ENCODE measurements at places on chromosomes 11 and 22.
A peak's percentile ranks its signal among the peaks of the same experiment; 100 is the strongest.

DNA sequence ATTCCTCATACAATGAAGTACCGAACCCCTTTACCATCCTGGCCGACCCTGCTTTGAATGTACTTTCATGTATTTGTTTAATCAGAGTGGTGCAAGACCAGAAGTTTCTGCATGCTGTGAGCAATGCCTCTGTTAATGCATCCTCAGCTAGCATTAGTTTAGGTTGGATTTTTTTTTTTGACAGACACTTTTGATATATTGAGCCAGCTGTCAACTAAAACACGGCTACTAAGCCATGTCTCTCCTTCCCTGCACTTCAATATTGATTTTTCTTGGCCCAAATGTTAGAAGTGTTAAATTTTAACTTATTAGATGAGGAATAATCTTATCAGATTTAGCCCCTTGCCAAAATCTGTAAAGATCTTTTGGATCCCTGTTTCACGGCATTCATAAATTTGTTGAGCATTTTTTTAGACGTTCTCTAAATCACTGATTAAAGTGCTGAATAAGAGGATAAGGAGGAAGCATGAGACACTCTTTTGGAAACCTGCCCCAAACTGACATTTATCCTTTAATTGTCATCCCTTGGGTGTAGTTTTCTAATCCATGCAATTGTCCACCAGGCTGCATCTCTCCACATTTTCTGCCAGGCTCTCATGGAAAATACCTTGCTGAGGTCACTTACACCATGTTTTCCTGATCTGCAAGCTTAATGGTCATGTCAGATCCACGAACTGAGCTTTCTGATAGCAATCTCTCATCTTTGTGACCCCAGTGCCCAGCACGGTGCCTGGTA lies 130.7 kb downstream of the FEZ1 start:
- DNase-seq = no peak

DNA sequence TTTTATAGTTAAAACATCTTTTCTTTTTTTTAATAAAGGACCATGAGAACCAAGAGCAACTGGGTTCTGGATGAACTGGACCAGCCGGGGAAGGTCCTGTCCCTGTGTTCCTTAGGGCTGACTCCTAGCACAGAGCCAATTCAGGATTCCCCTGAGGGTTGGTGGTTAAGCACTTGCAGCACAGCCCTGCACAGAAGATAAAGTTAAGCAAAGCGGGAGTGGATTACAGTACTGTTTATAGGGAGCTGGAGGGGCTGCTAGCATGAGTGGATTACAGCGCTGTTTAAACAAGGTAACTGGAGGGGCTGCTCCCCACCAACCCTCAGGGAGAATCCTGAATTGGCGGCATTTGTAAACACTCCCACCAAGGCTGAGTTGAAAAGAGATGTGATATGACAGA lies 90.6 kb downstream of the CELSR1 start:
- no peak for DNase-seq

DNA sequence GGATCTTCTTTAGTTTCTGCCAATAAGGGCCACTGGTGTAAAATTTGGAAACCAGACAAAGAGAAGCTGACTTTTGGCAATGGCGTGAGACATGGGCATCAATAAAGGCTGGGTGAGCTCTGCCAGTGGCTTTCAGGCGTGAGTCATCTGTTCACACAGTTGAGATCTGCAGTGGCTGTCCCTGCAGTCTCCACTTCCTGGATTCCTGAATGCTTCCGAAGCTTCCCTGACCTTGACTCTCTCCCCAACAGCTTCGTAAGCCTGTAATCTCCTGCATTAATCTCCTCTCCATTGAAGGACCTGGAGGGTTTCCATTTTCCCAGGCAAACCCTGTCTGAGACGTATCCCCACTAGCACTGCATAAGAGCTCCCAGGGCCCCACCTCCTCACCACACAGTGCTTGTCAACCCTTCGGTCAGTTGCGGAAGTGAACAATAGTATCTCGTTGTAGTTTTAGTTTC lies 574.7 kb downstream of the TBC1D22A start:
- peak; percentile 93 for DNase-seq

- no peak for DNase-seq
Measured at GRCh38 chr22:28788601-28789000, 11.8 kb downstream of the XBP1 start.

- no peak for DNase-seq
Measured at GRCh38 chr11:74169738-74170458, 904 bp downstream of the C2CD3 start.

DNA sequence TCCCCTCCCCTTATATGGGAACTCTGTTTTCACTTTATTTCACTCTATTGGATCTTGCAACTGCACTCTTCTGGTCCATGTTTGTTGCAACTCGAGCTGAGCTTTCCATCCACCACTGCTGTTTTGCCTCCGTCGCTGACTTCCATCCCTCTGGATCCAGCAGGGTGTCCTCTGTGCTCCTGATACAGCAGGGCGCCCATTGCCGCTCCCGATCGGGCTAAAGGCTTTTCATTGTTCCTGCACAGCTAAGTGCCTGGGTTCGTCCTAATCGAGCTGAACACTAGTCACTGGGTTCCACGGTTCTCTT lies 11.1 kb upstream of the CCDC117 start:
- DNase-seq = no peak

DNA sequence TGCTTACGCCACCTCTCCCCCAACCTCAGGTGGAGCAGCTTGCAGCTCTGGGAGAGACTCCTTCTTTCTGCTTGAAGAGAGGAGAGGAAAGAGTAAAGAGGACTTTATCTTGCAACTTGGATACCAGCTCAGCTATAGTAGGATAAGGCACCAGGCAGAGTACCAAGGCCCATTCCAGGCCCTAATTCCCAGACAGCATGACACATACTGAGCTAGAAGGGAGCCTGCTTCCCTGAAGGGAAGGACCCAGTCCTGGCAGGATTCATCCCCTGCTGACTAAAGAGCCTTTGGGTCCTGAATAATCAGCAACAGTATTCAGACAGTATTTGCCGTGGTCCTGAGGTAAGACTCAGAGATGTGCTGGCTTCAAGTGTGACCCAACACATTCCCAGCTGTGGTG lies 41.4 kb downstream of the PPME1 start:
- DNase-seq = no peak

DNA sequence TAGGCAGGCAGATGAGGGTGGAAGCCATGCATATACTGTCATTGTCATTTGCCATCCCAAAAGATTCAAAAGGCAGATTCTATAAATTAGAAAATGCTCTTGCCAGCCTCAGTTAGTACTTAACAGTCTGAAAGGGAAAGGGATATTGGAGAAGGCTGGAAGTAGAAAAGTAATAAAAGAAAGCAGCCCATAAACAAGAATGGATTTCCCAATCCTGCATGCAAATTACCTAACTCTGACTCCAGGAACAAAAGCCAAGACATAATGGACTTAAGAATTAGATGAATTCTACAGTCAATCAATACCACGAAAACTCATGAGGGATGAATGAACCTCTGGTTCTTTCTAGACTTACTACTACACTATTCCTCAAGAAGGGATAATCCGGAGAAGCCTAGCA lies 5.9 kb downstream of the PAK1 start:
- no peak for DNase-seq

GRCh38 chr22:29291215-29291614 lies 15.2 kb upstream of the GAS2L1 start:
- DNase-seq = no peak

GRCh38 chr22:46201059-46201757 lies 48.9 kb downstream of the CDPF1 start:
- DNase-seq = no peak

- no peak for DNase-seq
Measured at GRCh38 chr11:95495706-95496105, 264.7 kb upstream of the SESN3 start.

GRCh38 chr11:24386546-24387397 lies 110.1 kb upstream of the LUZP2 start:
- DNase-seq = no peak

- no peak for DNase-seq
Measured at GRCh38 chr22:44203203-44203602, 22.5 kb downstream of the PARVG start.

GRCh38 chr11:74232311-74232950 lies 61.3 kb downstream of the PPME1 start:
- DNase-seq = no peak

DNA sequence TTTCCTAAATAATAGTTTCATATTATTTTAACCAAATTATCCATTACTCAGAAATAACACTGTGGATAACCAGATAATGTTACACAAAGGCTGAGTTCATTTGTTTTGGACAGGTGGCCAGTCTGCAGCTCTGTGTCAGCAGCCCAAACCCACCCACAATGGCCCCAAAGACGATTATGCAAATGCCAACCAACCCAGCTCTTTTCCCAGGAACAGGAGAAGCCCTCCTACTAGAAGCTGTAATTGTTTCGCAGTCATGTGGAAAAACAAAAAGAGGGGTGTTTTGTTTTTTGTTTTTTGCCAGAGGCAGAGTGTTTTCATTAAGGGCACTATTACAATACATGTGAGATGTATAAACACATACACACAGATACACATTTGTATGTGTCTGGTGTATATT lies 102.1 kb downstream of the FCHSD2 start:
- no peak for DNase-seq

All from SJSA1 (cell line).